Ascending aorta (tissue), 2 donors: ENCODE measurements at places on chromosomes 16 and 17. TPM values are rescaled to one million over a fixed set of nuclear protein-coding genes. Genes with fewer than 3 reads are reported as not detected.

Gene MMP28
- 44.6 TPM for total RNA-seq

- no peaks in the 10 kb centered on the region for H3K36me3 ChIP-seq
- peaks cover 7% of the 10 kb centered on the region for H3K4me1 ChIP-seq
- no peak overlapping the region for H3K27ac ChIP-seq
- no peaks in the 10 kb centered on the region for H3K27me3 ChIP-seq
- H3K4me3 ChIP-seq: no peak overlapping the region
- DNase-seq: no peak
These were observed 86.7 kb downstream of the KSR1 start for GRCh38 chr17:27542841-27543463.

Gene IGF2BP1
- not detected for total RNA-seq

DNA sequence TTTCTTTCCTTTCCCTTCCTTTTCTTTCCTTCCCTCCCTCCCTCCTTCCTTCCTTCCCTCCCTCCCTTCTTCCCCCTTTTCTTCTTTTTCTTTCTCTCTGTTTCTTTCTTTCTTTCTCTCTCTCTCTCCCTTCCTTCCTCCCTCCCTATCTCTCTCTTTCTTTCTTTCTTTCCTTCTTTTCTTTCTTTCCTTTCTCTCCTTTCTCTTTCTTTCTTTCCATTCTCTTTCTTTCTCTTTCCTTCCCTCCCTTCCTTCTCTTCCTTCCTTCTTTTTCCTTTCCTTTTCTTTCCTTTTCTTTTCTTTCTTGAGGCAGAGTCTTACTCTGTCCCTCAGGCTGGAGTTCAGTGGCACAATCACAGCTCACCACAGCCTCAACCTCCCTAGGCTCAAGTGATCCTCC, 31.0 kb downstream of the DEXI start:
- H3K36me3 ChIP-seq: peaks cover 2% of the 10 kb centered on the region
- no peak for DNase-seq
- H3K27me3 ChIP-seq: no peaks in the 10 kb centered on the region
- no peak overlapping the region for H3K27ac ChIP-seq
- H3K4me1 ChIP-seq: no peaks in the 10 kb centered on the region
- H3K4me3 ChIP-seq: no peak overlapping the region

Gene COX6A2
- total RNA-seq: not detected

DNA sequence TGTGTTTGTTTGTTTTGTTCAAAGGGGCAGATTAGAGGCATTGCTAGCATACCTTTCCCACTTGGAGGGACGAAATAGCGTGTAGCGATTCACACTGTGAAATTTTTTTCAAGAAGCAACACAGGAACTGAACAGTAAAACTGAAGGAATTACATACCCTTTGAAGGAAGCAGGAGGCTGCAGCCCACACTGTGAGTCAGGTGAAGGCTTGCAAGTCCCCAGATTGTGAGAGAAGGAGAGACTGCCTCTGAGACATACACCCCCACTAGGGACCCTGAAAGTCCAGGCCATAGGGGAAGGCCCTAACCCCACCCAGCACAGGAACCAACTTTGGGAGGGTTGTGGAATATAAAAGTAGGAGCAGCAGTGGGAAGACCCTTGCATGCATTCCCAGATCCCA, 69.6 kb upstream of the HS3ST3A1 start:
- H3K4me3 ChIP-seq: no peak overlapping the region
- no peaks in the 10 kb centered on the region for H3K36me3 ChIP-seq
- H3K27me3 ChIP-seq: no peaks in the 10 kb centered on the region
- DNase-seq: no peak

Gene C17orf100
- total RNA-seq: 4.3 TPM

- no peaks in the 10 kb centered on the region for H3K4me1 ChIP-seq
- no peak overlapping the region for H3K4me3 ChIP-seq
- H3K27me3 ChIP-seq: no peaks in the 10 kb centered on the region
These were observed 15.8 kb upstream of the RBBP6 start for GRCh38 chr16:24523569-24523968.

DNA sequence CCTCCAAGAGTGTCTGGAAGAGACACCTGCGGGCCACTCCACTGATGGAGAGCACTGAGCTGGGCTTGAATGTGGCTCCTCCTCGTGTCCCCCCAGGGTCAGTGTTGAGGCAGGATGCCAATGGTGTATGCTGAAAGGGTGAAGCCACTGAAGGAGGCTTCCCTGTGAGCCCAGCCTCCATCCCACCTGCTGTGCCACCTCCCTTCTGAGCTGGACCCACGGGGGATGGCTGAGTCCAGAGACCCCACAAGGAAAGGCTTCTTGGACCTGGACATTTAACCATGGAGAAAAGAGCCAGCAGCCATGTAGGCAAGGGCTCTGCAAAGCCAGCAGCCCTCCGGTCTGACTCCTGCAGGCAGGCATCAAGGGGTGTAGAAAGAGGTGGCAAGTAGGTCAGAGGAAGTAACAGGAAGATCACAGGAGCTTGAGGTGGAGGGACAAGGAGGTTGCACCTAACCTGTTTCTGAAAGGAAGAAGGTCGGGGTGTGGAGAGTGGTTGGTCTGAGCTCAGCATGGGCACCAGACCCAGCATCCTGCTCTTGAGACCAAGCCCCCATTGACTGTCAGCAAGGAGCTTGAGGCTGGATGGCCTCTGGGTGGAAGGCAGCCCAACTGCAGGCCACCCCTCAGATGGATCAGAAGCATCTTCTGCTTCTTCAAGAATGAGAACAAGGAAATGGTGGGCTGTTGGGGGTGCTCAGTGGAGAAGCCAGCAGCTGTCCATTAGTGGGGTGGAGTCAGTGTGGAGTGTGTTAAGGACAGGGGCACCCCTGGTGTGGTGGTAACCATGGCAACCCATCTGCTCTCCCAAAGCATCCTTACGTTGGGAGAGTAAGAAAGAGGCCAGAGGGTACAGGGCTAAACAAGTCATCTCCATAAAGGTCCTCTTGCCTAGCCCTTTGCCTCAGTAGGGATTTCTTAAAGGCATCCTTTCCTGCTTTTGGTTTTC, 80.7 kb downstream of the PLD6 start:
- DNase-seq: no peak
- H3K4me1 ChIP-seq: peaks cover 21% of the 10 kb centered on the region
- H3K36me3 ChIP-seq: peaks cover 35% of the 10 kb centered on the region
- H3K27ac ChIP-seq: peak overlapping the region; percentile 65

Gene CACNG4
- not detected for total RNA-seq

DNA sequence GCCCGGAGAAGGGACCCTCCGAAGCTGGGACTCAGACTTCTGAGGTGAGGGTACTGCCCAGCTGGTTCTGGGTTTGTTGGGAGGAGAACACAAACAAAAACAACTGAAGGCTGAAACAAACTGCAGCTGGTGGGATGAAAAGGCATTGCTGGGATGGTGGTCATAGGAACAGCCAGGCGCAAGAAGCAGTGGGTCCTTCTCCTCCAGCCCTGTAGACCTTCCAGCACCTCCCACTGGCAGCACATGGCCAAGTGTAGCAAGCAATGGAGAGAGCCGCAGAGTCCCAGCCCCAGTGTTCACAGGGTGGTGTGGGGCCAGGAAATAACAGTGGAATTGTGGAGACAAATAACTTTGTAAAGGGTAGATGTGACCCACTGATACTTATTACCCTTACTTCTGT, 48.7 kb upstream of the FOXJ1 start:
- no peaks in the 10 kb centered on the region for H3K27me3 ChIP-seq
- DNase-seq: no peak
- no peak overlapping the region for H3K4me3 ChIP-seq

DNA sequence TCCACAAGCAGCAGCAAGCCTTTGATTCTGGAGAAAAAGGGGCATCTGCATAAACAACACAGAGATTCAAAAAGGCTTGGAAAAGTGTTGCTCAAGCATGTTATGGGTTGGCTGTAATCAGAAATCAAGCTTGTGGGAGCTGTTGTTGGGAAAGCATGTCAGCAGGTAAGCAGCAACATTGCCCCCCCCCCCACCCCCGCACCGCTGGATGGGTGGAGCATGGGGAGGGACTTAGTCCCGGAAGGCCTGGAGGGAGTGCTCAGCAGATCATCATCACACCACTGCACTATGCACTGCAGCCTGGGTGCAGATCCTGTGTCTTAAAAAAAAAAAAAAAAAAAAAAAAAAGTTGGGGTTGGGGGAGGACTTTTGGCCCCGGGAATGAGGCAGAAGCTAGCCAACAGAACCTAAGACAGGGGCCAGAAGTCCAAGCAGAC, 16.8 kb upstream of the AKAP1 start:
- H3K27ac ChIP-seq: no peak overlapping the region
- H3K4me1 ChIP-seq: peaks cover 2% of the 10 kb centered on the region

Gene CLDN7
- not detected for total RNA-seq

DNA sequence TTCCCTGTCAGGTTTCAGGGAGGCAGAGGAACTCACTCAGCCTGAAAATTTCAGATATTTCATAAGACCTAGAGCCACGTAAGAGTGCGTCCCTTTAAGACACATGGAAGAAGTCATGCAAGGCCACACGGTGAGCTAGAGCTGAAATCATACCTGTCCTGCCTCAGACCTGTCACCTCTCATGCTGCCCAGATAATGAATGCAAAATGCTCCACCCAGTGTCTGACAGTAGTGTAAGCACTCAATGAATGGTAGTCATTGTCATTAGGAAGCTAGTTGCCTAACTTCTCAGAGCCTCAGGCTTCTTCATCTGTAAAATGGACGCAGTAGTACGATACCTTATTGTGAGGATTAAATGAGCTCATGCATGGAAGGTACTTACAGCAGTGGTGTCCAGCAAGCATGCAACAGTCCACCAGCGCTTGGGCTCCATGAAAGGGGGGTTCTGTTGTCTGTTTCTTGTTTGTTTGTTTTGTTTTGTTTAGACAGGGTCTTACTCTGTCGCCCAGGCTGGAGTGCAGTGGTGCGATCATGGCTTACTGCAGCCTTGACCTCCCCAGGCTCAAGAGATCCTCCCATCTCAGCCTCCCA, 60.7 kb downstream of the WSB1 start:
- H3K27ac ChIP-seq: peak overlapping the region; percentile 98
- H3K4me3 ChIP-seq: peak overlapping the region; percentile 61
- H3K27me3 ChIP-seq: no peaks in the 10 kb centered on the region
- no peaks in the 10 kb centered on the region for H3K36me3 ChIP-seq

DNA sequence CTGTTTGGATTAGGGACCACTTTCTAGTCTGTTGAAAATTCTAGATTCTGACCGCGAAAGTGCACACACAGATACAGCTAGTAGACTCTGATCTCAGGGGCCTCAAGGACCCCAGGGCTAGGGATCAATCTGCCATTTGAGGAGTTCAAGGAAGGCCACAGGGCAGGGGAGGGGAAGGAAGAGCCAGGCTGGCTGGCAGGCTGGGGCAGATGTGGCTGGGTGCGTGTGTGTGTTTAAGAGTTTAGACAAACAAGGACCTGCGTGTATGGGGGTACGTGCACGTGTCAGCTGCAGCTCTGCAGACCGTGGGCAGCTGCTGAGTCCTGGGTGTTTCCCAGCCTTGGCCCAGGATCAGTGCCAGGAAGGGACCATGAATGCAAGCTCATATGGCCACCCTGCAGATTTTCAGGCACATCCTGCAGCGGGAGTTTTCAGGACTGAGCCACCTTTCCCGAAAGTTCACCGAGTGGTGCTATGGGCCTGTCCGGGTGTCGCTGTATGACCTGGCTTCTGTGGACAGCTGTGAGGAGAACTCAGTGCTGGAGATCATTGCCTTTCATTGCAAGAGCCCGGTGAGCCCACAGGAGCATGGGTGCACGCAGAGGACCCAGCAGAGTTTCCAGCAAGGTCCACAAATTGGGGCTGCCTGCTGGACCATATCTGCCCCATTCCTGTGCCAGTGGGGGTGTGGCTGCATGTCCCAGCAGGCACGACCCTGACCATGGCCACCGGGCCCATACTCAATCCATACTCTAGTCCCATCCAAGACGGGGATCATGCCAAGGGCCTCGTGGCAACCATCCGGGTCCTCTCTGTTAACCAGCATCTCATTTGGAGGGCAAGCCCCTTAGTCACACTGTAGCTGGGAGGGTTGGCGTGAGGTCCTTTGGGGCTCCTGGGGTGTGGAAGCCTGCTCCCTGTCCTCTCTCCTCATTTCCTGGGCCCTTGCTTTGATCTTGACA, 10.6 kb downstream of the TRPV2 start:
- DNase-seq: no peak
- peaks cover 3% of the 10 kb centered on the region for H3K36me3 ChIP-seq
- no peak overlapping the region for H3K4me3 ChIP-seq

DNA sequence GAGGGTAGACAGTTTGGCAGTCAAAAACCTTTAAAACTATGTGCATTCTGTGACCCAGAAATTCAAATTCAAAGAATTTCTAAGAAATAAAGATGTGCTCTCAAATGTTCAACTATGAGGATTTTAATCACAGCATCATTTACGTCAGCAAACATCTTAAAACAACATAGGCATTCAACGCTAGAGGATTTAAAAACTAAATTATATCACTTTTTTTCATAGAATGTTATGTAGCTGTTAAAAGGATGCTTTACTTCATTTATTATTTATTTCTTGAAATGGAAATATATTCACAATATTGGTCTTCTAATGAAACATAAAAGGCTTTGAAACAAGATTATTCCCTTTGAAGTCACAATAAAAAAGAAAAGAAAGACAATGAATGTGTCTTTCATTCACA, 3.6 kb downstream of the GLP2R start:
- no peaks in the 10 kb centered on the region for H3K4me1 ChIP-seq
- H3K27ac ChIP-seq: no peak overlapping the region
- H3K36me3 ChIP-seq: no peaks in the 10 kb centered on the region

DNA sequence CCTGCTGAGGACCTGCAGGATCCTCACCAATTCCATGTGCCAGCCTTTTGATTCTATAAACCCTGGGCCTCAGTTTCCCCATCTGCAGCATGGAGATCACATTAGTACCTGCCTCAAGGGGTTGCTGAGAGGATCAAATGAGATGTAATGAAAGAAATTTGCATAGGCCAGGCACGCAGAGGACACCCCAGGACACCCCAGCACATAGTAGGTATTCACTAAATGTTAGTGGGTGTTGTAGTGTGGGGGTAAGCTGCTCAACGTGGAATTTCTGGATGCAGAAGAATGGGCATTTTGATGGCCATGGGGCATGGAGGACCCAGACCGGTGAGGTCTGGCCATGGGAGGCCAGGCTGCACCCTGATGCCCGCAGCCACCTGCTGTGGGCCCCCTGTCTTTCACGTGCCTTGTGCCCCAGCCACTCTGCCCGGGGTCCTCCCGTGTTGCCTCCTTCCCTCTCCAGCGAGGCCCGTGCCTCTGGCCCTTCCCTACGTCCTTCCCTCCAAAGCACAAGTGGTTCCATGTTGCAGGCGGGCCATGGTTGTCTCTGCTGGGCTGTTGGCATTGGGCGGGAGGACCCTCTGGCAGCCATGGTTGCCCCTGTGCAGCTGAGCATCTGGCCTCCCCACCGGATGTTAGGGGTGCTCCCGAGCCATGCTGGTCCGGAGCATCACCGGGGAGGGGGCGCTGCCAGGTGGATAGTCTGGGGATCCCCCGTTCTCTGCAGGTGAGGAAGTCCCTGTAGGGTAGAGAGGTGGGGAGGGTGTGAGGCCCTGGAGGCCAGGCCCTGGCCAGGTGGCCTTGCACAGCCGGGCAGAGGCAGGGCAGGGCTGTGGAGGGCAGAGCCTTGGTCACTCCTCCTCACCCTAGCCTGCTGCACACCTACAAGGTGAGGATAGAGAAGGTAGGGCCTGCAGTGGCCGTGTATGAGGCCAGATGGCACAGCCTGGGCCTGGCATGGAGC, 8.6 kb downstream of the MAP2K3 start:
- no peak for DNase-seq
- no peak overlapping the region for H3K4me3 ChIP-seq
- peaks cover 14% of the 10 kb centered on the region for H3K4me1 ChIP-seq
- H3K27ac ChIP-seq: no peak overlapping the region

Gene RCVRN
- not detected for total RNA-seq
